ENCODE measurements at places on chromosomes 6 and 20.

- no peak for DNase-seq
Measured at GRCh38 chr20:3711484-3711941, 887 bp downstream of the SIGLEC1 start.

DNA sequence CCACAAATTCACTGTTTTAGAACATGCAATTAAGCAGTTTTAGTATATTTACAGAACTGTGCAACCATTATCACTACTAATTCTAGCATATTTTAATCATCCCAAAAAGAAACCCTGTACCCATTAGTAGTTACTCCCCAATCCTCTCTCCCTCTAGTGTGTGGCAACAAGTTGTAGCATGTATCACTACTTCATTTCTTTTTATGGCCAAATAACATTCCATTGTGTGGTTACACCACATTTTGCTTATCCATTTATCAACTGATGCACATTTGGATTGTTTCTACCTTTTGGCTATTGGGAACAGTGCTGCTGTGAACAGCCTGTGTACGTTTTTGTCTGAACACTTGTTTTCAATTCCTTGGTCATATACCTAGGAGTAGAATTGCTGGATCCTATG lies 31.5 kb upstream of the FKBP1A start:
- DNase-seq, result no peak

DNA sequence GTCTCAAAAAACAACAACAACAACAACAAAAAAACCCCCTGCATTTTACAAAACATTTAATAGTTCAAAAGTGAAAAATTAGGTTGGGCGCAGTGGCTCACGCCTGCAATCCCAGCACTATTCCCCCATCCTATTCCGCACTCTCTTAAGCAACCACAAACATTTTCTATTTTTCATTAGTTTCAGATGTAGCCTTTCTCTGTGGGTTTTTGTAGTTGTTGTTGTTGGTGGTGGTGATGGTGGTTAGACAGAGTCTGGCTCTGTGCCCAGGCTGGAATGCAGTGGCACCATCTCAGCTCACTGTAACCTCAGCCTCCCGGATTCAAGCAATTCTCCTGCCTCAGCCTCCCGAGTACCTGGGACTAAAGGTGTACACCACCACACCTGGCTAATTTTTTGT lies 6.4 kb upstream of the GMNN start:
- no peak for DNase-seq

- DNase-seq, result no peak
Measured at GRCh38 chr20:24633026-24633425, 163.6 kb downstream of the SYNDIG1 start.

DNA sequence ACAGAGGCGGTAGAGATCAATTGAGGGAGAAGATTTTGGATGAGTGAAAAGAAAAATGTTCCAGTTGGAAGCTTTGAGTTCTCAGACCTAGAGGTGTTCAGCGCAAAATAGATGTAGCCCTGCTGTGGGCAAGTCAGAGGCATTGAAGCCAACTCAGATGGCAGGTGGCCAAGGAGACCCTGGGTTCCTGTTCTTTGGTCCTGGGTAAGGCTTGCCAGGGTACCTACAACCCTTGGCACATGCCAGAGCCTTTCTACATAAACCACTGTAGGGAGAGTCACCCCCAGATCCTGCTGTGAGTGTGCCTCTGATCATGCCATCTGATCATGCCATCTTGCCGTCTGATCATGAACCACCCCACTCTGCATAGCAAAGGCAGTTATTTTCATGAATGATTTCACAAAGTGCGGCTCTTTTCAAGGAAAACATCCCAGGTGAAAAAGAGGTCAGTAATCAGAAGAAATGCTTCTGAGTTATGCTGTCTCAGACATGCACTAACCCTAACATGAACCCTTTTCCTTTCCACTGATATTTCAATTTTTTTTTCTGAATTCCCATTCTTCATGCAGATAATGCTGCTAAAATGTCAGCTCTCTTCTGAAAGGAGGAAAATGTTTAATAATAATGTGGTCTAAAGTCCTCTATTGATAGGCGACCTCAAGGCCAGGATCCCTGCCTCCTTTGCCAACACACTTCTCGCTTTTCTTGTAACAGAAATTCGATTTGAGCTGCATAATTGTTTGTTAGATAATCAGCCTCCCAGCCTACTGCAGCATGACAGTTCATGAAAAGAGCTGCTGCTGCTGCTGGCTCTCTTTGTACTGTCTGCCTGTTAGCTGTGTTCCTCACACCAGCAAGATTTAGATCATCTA lies 153.6 kb downstream of the MTHFD1L start:
- no peak for DNase-seq

- no peak for DNase-seq
Measured at GRCh38 chr20:59351157-59352040, 51.0 kb downstream of the EDN3 start.

DNA sequence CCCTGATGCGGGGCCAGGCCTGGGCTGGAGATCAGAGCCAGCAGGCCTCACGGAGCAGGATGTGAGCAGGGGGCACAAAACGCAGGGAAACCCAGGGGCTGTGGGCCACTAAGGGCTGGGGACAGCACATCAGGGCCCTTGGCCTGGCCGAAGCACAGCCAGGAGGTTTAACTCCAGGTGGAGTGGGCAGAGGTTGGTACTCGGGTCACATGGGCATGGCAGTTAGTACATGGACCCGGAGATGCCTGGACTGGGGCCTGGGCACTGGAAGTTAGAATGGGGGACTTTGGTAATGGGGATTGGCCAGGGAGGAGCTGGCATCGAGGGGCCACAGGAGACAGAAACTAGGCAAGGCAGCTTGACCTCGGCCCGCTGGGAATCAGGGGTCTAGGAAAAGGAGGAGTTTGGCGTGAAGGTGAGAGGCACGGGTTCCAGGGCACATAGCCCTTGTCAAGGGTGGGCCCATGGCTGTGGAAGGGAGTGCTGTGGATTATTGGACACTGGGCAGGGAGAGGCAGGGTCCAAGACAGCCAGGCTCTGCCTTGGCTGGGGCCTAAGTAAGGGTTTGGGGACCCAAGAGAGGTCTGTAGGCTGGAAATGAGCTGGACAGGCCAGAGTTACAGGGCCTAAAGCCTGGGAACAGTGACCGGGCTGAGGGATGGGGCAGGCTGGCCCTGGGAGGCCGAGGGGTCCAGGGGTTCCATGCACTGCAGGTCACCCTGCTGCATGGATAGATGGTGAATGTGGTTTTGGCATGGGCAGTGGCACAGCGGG lies 41.6 kb upstream of the CD93 start:
- DNase-seq, result no peak

- DNase-seq, result no peak
Measured at GRCh38 chr20:36687850-36688249, 41.9 kb upstream of the SLA2 start.

DNA sequence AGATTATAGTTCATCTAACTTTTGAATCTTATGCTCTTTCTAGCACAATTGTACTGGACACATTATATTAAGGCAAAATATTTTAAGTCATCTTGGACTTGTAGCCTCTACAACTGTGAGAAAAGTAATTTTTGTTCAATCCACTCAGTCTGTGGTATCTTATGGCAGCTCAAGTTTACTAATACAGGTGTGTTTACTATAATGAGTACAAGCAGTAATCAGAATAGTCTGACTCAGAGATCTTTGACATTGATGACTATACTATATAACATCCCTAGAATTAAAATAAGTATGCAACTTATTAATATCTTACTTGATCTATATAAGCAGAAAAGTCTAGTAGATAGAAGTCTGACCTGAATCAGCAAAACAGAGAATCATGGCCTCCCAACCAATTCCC lies 40.7 kb upstream of the PRSS16 start:
- no peak for DNase-seq

- DNase-seq, result no peak
Measured at GRCh38 chr6:72287801-72288200, 334.1 kb upstream of the KCNQ5 start.

DNA sequence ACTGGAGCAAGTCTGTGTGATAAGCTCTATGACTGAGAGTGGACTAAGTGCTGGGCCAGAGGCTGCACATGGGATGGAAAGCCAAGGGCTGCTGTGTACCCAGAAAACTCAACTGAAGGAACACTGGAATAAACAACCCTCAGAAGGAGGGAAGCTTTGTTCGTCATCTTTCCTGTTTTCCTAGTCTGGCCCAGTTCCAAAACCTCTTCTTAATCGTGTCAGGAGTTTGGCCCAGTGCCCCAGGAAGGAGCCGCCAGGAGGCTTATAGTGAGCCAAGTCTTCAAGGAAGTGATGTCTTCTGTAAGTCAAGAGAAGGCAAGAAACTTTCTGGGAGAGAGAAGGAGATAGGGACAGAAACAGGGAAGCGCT lies 23.3 kb upstream of the TOP1 start:
- DNase-seq, result no peak

- no peak for DNase-seq
Measured at GRCh38 chr6:35687658-35688604, 784 bp downstream of the FKBP5 start.

DNA sequence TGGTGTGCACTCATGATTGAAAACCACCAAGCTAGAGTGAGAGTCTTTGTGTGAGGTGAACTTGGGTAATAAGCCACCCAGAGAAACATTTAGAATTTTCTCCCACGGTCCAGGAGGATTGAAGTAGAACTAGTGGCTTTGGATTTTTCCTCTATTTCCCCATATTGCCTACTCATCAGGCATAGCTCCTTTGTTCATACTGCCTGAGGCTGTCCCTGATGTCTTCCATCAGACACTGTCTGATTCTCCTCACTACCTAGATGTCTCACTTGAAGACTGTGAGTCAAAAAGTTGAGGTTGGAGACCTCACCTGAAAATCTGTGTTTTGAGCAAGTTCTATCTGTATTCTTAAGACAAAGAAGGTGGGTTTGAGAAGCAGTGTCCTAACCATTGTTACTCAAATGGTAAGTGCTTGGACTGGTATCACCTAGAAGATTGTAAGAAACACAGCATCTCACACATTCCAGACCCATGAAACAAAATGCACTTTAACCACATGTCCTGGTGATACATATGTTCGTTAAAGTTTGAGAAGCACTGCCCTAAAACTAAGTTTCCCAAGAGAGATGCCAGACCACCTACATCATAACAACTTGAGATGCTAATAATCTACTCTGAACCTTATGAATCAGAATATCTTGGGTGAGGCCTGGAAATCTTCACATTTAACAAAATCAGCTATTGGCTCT lies 523.4 kb upstream of the BTBD3 start:
- DNase-seq, result no peak

GRCh38 chr6:130183271-130184222 lies 39.2 kb downstream of the SAMD3 start:
- DNase-seq, result no peak

DNA sequence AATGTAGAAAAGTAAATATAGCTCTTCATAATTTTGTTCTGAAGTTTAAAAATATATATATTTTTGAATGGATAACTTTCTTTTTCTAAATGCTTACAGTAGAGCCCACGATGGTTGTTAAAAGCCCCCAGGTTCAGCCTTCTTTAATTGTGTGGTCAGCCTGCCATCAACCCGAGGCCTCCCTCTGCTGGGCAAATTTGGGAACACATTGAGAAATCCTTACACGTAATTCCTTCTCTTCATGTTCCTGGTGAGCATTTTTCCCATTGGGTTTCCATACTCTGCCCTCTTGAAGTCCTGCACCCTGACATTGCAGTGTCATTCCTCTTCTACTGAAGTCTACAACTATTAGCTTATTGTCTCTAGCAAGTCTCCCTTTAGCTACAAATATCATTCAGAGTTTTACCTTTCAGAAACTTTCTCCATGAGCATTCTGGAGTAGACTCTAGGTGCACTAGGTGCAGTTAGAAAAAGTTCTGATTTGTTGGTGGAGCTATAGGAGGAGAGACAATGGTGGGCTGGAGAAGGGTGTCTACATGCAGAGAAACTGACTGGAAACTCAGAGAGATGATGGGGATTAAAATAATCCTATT lies 40.6 kb downstream of the TRIM38 start:
- DNase-seq, result no peak

DNA sequence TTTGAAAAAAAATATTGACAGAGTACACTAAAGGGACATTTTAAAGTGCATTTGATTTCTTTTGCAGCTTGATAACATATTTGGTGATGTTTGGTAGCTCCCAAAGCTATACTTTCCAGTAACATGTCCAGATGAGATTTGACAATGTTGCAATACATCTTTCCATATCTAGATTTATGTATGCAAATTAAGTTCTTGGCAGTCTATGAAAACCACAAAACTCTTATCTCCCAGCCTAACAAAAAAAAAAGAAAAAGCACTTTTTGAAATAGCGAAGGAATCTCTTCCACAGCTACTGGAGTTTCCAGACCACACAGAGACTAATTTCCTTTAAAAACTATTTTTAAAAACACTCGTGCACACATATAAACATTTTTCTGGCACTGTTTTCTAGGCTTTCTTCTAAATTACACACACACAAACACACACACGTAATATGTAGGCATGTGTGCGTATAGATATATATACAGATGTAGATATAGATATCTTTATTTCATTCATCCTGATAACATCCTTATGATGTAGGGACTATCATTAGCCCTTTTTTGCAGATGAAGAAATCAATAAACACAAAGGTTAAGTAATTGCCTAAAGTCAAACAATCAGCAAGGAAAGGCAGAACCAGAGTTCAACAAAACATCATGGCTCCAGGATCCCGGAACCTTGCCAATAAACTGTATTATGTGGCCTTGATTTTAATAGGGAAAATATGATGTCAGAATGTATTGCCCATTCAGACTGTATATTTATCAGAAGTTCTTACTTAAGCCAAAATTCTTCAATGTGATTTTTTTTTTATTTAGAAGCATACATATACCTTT lies 93.3 kb downstream of the ADGRB3 start:
- no peak for DNase-seq

DNA sequence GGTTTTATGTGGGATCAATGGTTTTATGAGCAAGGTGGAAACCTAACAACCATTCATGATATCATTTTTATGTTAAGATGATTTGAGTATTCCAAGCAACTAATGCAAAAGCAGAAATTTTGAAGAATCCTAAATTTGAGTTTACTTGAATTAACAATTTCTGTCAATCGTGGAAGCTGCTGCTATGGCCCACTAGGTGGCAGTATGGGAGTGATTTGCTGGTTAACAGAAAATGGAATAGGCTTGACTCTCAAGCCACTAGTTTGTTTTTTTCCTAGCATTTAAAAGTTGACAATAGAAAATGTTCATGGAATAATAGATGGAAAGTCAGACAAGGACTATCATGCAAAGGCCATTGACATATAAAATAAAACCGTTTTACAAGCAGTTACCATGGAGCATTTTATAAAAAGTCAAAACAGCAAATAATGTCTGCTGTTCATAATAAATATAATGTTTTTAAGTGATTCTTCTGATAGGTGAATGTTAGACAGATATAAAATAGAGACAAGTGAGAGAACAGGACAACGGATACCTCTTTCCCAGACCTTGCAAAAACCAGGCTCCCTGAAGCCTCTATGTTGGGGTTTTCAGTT lies 43.0 kb upstream of the TMEM200A start:
- no peak for DNase-seq

- no peak for DNase-seq
Measured at GRCh38 chr6:163706500-163707087, 292.1 kb downstream of the QKI start.

DNA sequence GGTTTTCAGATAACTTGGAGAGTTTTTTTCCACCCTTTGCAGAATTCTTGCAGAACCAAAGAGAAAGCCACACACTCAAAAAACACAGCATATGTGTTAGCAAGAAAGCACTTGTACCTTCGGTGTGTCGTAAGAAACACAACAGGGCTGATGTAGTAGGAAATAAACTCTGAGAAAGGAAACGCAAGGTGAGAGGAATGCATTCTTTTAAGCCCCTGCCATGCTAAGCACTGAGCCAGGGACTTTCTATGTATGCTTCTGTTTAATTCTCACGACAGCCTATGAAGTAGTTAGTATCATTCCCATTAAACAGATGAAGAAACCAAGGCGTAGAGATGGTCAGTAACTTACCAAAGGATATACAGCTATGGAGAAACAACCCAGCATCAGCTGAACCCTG lies 23.1 kb downstream of the NEDD9 start:
- DNase-seq, result no peak

GRCh38 chr20:11890331-11891076 lies 27.2 kb upstream of the BTBD3 start:
- no peak for DNase-seq

All from cerebellar nuclear complex (tissue), 1 donor.